ENCODE measurements at places on chromosomes 1 and 21. TPM values are rescaled to one million over a fixed set of nuclear protein-coding genes. Genes with fewer than 3 reads are reported as not detected.

DNA sequence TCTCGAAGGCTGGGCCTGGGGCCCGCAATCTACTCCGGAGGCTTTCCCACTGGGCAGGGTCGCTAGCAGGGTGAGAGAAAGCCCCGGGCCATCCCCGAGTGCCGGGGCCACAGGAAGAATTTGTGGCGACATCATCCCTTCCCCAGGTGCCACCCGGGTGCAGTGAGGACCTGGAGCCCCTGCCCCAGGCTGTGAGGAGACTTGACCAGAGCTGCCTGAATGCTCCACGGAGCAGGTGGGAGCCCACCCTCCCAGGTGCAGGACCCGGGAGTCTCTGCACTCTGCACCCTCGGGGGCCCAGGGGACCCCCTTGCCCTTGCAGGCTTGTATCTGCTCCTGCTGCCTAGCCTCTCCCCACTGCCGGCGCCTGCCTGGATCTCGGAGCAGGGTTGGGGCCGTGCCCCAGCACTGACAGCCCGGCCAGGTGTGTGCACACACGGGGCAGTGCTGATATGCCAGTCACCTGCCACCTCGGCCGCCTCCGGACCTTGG lies 67.5 kb upstream of the RGS7 start:
- no peak for DNase-seq

GRCh38 chr1:201631037-201631436 lies 92.1 kb downstream of the NAV1 start:
- DNase-seq: no peak

DNA sequence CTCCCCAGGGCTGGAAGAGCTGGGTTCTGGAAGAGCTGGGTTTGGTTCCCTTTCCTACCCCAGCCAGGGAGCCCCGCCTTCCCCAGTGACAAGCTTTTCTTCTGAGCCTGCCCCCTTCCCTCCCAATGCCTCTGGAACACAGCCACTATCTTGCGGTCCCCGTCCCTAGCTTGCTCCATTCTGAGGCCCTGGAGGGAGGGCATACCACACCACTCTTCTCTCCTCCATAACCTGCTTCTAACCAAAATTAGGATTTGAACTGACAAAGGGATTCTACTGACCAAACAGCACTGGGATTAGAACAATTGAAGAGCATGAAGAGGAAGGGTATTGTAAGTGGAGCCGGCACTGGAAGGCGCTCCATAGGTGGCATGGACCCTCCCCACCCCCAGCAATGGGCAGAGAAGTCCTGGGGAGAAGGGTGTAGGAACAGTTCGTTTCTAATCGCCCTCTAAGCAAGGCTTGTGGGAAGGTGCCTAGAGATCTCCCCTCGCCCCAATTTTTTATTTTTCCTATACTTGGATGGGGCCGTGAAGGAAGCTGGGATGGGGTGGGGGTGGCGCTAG lies 690 bp downstream of the C1orf216 start:
- peak; percentile 41 for DNase-seq

GRCh38 chr1:46405724-46406123 lies 11.6 kb downstream of the FAAH start:
- DNase-seq: no peak

Gene RHD
- total RNA-seq: not detected

Gene GCSAML
- not detected for total RNA-seq
